Brain pericyte (primary cell): ENCODE measurements at places on chromosomes 7 and 10.
A peak's percentile ranks its signal among the peaks of the same experiment; 100 is the strongest.

GRCh38 chr10:128018691-128019090 is 107.5 kb downstream of the MKI67 start:
- DNase-seq, result no peak

DNA sequence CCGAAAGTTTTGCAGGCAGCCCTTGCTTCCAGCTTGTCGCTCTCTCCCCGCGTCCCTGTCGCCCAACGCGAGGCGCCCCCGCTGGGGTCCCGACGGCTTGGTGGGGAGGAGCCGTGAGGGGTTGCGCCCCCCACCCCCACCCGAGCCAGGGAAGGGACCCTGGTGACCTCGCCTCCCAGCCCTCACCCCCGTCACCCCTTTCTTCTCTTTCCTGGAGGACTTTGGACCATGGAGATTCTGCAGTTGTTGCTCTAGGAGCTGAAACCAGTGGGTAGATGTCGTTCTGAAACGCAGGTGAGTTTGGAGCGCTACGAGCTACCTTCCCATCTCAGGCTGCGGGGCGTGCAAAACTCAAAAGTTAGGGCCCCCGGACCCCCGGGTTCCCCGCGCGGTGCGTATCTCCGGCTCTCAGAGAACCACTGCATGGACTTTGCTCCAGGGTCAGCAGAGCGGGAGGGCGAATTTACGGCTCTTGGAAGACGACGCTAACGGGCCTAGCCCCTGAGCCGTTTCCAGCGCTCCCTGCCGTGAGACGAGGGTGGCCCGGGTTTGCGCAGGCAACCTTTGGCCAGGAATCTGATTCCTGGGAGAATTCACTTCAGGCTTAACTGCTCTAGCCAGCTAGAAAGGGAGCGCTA is 684 bp upstream of the ATXN7L1 start:
- no peak for DNase-seq

DNA sequence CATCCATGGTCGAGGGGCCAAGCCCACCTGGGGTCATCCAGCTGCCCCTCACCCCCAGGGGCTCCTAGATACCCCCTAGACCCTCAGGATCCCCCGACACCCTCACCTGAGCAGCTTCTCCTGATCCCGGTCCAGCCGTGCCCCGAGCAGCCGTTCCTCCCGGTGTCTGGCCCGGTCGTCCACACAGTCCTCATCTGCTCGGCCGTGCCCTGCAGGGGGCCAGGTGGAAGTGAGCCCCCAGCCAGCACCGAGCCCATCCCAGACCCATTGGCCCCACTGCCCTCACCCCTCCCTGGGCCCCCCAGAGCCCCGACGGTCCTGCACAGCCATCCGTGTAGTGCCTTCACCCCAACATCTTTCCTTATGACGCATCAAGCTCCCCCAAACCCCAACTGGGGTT is 45.8 kb downstream of the TNRC18 start:
- DNase-seq, result no peak

- peak; percentile 30 for DNase-seq
These were observed 133.1 kb downstream of the MAPK8 start for GRCh38 chr10:48439581-48440041.

DNA sequence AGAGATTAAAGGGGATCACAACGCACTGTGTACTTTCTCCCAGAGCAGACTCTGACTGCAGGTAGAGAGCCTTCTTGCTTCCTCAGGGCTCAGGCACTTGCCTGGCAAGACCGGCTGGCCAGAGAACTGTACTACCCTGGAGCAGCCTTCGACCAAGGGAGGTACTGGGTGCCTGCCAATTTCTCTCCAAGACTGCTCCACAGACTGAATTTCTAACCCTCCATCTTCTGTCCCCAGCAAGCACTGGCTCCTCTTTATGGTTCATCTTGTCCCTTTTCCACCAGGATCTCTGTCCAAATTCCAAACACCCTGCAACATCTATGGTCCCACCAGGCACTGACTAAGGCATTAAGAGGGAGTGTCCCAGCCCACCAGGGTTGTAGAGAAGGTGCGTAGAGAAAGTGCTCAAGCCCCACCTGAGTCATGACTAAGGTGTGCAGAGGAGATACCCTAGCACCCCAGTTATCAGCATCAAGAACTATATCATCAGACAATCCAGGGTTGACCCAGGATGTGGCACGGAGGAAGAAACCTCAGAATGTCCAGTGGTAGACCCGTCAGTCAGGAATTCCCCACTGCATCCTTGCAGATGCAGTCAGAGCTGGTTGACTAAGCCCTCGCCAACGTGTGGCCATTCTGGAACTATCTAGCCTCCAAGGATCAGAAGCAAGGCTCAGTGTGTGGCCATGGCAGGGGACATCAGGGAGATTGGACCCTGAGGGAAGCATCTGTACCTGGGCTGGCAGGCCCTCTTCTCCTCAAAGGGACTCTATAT is 60.9 kb upstream of the CAMK2B start:
- DNase-seq, result no peak

DNA sequence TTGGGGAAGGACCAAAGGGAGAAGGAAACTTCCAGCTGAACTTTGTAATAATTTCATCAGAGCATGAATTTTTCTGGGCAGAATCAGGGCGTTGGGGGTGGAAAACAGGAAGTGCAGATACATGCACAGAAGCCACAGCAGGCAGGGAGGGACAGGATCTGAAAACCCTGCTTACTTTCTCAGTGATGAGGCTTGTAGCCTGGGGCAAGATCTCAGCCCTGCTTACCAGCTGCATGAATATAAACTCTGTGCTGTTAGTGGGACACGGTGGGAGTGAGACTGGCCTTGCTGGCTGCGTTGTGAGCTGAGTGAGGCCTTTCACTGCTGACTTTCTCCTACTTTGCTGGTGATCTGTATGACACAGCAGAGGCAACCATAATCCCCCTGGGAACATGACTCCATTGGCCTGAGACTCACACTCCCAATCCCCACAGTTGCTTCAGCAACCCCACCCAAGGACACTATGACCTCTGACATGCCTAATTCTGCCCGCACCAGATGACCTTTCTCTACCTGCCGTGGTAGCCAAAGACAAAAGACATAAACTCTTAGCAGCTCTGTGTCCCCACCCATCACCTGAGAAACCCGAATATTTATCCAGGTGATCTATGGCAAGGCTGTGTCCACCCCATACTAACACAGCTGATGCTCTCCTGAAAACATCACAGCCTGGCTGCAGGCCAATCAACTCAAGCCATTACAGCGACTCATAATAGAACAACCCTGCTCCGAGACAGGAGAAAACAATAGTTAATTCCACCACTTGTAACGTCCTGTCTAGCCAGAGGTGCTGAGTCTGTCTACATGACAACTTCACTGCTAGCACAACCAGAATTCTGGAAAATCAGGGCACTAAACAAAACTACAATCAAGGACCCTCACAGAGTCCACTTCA is 190.7 kb upstream of the CHRM2 start:
- DNase-seq, result no peak

DNA sequence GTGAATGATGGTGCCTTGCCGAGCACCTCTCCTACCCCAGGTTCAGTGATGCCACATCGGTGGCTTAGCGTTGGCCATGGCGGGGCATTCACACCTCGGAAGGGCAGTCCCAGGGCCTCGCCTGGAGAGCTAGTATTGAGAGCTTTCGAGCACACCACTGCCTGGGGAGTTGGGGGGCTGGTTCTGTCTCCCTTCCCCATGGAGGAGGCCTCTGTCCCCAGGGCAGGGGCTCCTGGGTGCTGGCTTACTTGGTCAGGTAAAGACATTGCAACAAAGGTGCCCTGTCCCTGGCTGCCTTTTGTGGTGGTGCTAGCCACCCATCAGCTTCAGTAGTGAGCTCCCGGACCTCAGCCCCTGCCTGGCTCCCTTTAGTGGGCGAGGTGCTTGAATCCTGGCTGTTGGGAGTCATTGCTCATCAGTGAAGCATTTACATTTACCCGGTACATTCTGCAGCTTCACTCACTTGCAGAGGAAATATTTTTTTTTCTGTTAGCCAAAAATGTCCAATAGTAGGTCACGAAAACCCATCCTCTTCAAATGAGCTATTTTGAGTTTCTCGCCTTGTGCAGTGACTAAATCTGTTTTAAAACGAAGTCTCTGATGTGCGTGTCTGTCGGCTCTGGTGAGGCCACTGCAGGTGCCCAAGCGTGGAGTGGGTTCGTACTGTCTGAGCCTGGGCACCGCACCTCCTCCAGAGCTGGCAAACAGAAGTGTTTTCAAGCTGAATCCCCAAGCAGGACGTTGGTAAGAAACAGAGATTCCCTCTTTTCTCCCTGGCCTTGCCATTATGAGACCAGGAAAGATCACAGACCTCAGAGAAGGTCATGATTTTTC is 95.5 kb downstream of the INPP5A start:
- DNase-seq, result no peak

- no peak for DNase-seq
These were observed 43.4 kb downstream of the LAMB1 start for GRCh38 chr7:107959527-107959898.

GRCh38 chr7:101893341-101894082 is 76.1 kb downstream of the CUX1 start:
- no peak for DNase-seq

- DNase-seq, result no peak
These were observed 3.4 kb upstream of the ACTR3B start for GRCh38 chr7:152756116-152756515.

DNA sequence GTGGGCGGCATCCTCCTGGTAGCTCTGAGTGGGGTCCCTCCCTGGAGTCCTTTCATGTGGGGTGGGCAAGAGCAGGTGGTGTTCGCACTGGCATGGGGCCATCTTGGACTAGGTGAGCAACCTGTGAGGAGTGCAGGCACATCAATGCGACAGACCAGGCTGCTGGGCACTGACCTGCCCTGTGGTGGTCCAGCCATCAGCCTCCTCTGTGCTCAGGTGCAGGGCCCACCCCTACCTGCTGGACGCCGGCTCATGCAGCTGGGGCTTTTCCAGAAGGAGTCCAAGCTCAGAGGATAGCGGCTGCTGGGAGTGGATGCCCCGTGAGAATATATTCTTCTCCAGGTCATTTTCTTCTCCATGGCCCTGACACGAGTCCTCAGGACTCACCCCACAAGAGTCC is 424.4 kb downstream of the GLRX3 start:
- DNase-seq, result no peak

DNA sequence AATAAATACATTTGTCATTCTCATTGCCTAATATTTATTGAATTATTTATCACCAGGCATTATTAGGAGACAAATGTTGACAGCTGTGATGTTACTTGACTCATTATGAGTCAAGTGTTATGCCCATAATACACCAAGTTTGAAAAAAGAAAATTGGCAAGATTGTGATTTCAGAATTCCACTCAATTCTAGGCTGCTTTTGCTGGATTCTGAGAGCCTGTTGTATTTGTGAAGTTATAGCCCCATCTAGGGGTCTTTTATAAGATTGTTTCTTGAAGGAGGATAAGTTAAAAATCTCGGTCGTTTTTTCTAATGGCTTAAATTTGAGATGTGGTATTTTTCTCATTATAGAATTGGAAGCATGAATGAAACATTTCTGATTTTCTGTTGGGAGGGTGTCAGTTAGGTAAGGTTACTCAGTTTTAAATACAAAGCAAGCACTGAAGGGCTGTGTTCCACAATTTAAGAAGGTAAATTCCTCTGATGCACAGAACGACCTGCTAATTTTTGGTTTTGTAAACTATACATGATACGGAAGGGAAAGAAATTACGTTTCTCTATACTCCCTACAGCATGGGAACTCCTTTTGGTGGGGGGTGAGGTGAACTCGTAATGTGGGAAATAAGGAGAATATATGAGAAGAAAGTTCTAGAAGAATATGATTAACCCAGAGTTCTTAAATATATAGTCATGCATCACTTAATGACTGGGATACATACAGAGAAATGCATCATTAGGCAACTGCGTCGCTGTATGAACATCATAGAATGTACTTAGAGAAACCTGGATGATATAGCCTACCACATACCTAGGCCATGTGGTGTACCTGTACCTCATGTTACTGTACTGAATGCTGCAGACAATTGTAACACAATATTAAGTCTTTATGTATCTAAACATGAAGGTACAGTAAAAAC is 2.6 kb downstream of the STK31 start:
- DNase-seq, result no peak

GRCh38 chr10:1468811-1469210 is 268.5 kb downstream of the ADARB2 start:
- no peak for DNase-seq

DNA sequence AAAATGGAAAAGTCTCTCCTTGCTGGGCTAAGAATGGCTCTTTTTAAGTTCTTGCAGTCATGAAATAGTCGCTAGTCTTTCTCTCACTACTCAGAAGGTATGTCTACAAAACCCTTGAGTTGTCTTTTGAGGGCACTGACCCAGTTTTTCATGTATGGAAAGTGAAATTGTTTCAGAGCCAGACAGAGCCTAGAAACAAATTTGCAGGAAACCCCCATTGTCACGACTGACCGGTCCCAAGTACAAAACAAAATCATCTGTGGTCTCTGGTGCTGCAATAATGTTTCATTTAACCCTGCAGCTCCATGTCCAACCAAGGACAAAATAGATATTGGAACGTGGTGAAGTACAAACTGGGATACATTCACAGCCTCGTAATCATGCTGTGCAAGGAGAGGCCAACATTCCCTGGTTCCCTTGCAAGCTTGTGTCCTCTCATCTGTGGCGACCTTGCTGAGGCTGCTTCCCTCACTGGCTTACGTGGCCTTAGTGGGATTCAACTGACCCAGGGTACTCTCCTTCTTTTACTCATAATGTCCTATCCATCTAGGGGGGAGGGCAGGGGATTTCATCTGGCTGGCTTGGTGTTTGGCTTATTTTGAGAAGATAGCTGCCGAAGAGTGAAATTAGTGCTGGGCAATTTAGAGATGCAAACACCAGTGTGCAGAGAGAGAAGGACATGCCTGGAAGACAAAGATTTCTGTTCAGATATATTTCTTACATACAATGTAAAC is 172.5 kb downstream of the IPMK start:
- DNase-seq, result no peak

GRCh38 chr7:7883394-7883793 is 85.2 kb upstream of the GLCCI1 start:
- DNase-seq, result no peak

DNA sequence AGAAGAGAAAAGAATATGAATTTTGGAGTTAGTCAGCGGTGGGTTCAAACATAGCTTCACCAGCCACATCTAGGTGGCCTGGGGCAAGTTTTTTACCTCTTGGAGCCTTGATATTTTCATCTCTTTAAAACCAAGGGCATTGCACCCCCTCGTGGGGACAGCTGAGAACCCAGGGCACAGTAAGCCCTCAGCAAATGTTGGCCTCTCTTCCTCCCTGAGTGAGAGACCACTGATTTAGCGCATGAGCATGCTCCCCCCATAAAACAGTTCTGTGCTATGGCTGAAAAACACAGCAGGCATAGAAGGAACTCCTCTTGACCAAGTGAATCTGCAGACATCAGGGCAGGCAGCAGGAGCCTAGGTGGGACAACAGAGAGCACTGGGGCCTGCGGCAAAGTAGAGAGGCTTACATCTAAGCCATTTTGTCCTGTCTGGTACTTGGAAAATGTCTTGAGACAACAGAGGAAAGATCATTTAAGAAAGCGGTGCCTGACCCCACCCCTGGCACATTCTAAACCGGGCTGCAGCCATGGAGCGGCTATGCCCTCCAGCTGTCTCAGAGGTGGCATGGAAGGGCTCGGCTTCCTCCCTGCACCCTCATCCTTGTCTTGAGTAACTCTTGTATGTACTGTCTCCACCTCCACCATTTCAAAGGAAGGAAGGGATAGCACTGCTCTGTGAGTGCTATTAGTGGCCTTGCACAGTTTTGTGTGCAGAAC is 94.7 kb downstream of the ARHGAP22 start:
- DNase-seq, result no peak

- no peak for DNase-seq
These were observed 146.1 kb upstream of the FAM20C start for GRCh38 chr7:46123-46829.
